Stimulated activated naive CD4-positive, alpha-beta T cell treated with Interleukin-2 at 50 U/mL for 16 hours (primary cell): ENCODE measurements at places on chromosomes 13 and 19.

- no peak for DNase-seq
Measured at GRCh38 chr13:41345914-41346589, 35.0 kb downstream of the NAA16 start.

DNA sequence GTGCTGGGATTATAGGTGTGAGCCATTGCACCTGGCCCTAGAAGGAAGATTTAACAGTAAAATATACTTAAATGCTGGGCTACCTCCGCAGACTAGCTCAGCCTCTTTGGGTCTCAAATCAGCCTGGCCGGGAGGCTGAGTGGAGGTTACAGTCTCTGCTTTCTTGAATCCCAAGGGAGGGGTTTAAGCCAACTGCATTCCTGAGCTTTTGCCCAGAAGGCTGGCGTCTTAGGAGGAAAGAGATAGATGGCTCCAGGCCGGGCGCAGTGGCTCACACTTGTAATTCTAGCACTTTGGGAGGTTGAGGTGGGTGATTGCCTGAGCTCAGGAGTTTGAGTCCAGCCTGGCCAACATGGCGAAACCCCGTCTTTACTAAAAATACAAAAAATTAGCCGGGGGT lies 623 bp upstream of the C5AR1 start:
- no peak for DNase-seq

- no peak for DNase-seq
Measured at GRCh38 chr13:35225582-35225981, 250.9 kb downstream of the MAB21L1 start.

- DNase-seq, result no peak
Measured at GRCh38 chr13:100473501-100474044, 115.0 kb downstream of the GGACT start.

- DNase-seq, result no peak
Measured at GRCh38 chr13:50522506-50522905, 321.0 kb downstream of the DLEU7 start.

- DNase-seq, result no peak
Measured at GRCh38 chr13:35856084-35856483, 275.1 kb downstream of the DCLK1 start.
